ENCODE measurements at places on chromosomes 3 and 15.

- DNase-seq, result no peak
Observed at GRCh38 chr15:78023865-78024518, 53.5 kb downstream of the TBC1D2B start.

DNA sequence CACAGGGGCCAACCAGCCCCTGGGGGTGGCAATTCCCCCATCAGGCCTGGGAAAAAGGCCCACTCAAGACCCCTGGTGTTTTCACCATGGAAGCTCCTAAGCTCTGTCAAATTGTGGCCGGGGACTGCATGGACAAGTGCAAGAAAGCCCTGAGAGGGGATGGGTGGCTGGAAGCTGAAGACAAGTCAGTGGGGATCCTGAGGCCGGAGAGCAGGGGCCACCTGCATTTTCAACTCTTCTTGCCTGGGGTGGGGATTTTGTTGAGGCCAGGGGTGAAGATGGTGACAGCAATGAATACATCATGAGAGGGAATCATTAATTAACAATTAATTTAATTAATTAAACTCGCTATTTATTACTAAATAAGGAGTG, 33.9 kb downstream of the FEM1B start:
- DNase-seq, result no peak

GRCh38 chr15:46322753-46323152, 687.9 kb downstream of the SQOR start:
- no peak for DNase-seq

DNA sequence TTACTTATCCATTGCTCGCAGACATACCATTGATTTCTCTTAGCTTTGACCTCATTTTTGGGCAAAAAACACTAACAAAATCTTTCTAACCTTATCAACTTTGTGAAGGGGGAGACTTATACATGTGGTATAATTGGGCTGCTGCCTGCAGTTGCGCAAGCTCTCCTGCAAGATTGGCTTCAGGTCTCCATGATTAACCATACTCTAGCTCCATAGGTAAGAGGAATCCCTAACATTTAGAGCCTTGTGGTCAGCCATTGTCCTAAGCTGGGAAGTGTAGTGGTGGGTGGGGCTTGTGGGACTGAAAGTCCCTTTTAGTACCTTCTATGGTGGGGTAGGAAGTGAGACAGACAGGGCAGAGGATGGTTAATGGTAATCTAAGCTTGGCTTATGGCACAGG, 179.6 kb upstream of the THRB start:
- no peak for DNase-seq

GRCh38 chr3:65330072-65330471, 642.3 kb upstream of the ADAMTS9 start:
- DNase-seq, result no peak

DNA sequence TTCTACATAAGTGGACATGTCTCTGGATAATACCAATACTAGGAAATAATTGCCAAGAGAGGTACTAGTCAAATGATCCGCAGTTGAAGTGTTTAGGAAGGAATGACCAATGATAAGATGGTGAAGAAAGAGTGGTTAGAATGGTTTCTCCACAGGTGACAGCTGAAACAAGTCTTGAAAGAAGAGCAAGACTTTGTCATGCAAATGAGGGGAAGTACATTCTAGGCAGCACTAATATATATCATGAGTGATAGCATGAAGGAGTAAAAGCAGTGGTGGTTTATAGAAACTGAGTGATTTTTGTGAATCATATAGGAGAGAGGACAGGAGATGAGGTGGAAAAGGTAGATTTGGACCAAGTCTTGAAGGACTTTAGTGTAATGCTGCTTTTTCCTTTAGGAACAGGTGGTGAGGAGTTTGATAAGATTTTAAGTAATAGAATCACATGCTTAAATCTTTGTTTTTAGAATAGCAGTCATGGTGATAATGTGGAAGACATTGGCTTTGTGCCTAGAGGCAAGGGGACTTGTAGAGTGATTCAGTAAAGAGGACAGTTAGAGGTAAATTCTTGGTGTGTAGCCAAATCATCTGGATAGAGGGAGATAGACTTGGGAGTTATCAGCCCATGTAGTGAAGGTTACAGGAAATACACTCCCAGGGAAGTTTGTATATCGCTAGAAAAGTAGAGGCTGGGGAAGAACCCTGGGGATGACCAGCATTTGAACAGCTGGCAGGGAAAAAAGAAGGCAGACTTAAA, 31.9 kb downstream of the SLMAP start:
- no peak for DNase-seq

DNA sequence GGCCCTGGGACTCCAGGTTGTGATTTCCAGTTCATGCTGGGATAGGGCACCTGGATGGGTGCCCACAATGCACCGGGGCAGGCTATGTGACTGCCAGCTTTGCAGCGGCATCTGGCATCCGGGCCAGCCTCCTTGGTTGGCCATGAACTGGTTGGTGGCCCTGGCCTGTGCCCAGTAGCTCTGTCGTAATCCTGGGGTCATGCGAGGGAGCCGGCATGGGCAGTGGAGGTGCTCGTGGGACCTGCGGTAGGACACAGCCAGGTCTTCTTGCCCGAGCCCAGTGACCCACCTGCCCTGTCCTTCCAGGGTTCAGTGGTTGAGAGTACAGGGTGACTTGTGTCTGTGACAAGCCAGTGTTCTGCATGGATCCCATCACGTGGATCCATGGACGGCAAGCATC, 237.9 kb downstream of the SNRPN start:
- no peak for DNase-seq

GRCh38 chr15:80458580-80458979, 54.4 kb downstream of the ARNT2 start:
- DNase-seq, result no peak

GRCh38 chr15:45790325-45790943, 155.6 kb downstream of the SQOR start:
- no peak for DNase-seq

GRCh38 chr3:63064209-63064755, 189.1 kb upstream of the CADPS start:
- no peak for DNase-seq

DNA sequence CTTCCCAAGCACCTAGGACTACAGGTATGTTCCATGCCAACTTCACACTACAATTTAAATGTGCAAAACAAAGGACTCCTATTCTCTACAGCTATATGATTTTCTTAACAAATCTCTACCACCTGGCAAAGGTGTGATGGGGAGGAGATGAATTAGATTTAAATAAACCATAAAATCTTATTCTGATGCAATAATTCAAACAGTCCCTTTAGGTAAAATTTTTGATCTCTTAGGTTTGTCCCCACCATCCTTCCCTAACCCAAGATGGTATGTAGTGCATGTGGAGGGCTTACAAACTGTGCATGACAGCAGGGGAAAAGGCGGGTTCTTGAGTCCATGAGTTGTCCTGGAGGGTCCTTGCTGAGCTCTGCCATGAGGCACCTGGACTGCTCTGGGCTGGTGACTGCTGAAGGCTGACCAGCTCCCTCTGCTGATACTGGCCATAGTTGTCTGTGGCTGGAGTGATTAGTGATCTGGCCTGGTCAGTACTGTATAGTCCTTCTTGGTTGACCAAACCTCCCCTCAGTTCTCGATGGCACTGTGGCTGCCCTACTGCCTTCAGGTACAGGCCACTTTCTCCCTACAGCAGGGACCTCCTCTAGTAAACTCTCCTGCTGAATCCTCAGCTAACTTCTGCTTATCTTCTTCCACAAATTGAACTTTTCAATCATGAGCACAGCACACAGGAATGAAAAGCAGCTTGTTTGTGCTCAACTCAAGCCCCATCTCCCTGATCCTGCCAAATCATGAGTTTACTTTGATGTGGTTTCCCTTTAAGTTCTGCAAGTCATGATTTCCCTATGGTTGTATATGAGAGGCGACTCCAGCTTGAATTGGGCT, 30.1 kb downstream of the CFAP161 start:
- DNase-seq, result no peak

- no peak for DNase-seq
Observed at GRCh38 chr15:49163678-49164077, 6.4 kb upstream of the GALK2 start.

DNA sequence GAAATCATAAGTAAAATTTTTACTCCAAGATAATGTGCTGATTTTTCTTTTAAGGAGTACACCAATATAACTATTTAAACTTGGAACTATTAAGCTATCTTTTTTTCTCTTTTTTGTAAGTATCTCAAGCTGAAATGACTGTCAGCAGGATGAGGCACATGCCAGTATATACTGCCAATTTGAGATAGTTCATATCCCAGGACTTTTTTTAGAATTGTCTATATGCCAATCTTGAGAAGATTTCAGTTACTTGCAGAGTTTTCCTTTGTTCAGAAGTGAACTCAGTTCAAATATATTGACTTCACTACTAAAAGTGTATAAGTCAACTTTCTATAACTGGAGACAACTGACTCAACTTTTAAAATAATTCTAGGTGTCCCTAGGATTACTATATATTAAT, 181.7 kb upstream of the ZNF717 start:
- DNase-seq, result no peak

DNA sequence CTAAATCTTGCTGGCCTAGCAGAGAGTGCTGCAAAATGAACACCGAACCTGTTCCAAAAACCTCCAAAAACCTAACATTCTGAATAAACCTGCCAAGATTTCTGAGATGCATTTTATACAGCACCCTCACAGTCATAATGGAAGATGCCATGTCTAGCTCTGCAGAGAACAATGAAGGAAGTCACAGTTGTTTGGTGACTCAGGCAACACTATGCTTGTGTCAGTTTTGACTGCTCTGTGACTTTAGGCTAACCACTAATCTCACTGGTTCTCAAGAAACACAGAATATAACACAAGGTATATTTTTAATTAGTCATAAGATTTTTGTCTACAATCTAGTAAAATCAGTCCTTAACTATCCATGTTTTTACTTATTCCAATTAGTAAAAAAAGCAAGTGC, 606.6 kb downstream of the TBL1XR1 start:
- DNase-seq, result no peak

DNA sequence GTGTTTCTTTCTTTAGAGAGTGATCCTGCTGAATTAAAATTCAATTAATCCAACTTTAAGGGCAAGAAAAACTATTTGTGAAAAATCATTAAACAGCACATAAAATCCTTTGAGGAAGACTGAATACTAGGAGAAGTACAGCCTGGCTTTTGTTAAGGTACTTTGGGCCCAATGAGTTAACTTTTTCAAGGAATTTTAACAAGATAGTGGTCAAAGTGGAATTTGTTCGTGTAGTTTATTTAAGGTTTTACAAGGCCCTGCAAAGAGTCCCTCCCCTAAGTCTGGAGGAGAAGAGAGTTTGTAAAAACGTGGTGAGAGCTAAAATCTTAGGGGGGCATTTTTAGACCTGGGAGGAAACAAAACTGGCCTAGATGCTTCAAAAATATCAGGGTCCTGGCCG, 26.0 kb upstream of the TRIM71 start:
- DNase-seq, result no peak

DNA sequence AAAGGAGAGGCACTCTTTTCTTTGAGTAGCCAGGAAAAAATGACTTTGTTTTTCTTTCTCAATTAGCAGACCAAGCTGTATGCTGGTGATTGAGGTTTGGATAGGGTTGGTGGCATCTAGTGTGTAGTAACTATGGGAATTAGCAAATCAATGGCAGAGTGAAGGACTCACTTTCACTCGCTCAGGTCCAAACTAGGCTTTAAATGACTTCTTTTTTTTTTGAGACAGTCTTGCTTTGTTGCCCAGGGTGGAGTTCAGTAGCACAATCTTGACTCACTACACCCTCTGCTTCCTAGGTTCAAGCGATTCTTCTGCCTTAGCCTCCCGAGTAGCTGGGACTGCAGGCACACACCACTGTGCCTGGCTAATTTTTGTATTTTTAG, 35.9 kb downstream of the PRKCI start:
- DNase-seq, result no peak

DNA sequence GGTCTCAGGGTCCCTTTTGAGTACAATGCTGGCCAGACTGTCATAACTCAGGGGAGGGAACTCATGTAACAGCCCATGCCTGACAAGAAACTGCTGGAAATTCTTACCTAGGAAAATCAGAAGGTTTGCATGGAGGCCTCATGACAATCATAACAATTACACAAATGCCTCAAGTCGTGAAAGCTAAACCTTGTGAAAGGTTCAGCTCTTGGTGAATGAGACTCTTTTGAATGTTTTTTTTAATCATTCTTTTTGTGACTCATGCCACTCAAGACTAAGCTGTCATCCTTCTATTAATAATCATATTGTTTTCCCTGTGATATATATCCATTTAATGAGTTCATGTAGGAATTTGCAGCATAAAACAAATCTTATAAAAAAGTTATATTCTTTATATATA, 61.4 kb upstream of the LEKR1 start:
- no peak for DNase-seq

- no peak for DNase-seq
Observed at GRCh38 chr3:13219902-13220296, 146.7 kb upstream of the IQSEC1 start.

GRCh38 chr3:39644176-39644575, 165.2 kb upstream of the MYRIP start:
- no peak for DNase-seq

DNA sequence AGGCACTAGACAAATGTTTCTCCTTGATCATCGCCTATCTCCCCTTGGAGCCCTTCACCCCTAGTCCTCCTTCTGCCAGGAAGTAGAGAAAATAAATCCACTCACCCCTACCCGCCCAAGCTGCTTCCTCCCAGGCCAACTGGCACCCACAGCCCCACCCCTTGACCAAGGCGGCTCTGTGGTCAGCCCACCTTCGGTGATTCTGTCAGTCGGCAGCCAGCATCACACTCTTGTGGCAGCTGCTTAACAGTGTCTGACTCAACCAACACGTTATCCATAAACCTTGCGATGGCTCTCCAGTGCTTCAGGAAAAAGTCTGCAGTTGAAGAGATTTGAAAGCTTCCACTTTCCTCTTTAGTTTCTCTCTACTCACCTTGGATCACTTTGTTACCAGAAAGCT, 7.6 kb downstream of the SHF start:
- no peak for DNase-seq

DNA sequence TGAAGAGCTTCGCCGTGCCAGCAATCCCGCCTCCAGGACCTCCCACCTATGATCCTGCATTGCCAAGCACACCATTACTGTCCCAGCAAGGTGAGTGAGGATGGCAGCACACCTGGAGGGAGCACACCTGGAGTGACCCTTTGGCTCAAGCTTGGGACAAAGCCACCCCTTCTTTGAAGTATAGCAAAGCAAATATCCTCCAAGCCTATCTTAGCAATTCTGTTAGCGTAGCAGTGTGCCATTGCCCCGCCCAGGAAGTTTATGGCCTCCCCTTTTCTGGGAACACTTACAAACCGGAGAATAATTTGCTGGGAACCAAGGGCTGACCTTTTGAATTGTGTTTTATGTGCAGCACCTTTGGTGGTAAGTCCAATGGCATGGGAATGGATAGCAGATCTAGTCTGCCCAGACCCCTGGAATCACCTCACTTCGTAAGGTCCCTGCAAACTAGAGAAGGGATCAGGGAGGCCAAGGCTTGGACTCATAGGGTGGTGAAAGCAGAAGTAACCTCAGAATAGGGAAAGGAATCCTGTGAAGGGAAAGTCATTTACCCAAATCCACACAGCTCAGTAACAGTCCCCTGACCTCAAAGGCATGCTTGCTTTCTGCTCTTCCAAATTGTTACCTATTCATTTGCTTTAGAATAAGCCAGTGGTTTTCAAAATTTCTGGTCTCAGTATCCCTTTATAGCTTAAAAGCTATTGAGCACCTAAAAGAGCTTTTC, 70.1 kb downstream of the HCN4 start:
- no peak for DNase-seq

GRCh38 chr15:99445272-99445850, 120.4 kb upstream of the MEF2A start:
- DNase-seq, result no peak
